T1000 (cell line): ENCODE measurements at places on chromosomes 6 and 20.

DNA sequence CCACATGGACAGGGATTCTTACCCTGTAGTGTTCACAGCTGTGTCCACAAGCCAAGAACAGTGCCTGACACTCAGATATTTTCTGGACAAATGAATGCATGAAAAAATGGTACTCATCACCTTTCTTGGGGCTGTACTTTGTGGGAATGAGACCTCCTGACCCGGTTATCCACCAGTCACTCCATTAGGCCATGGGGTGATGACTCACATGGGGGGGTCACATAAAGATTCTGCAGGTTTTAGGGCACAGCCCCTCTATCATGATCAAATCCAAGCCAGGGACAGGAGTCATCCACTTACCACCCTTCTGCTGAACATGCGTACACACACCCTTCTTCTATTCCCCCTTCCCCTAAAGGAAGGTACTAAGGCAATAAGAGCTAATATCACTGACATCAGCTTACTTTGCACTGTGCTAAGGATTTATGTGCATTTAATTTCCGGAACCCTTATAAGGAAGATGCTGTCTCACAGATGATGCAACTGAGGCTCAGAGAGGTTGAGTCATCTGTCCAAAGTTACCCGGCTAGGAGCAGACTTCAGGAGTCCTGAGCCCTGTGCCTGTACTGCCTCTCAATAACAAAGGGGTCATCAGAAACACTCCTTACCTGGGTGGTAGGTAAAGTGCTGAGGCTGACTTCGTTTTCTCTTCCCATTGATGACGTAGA lies 107.8 kb downstream of the NFATC2 start:
- DNase-seq: peak; percentile 19

DNA sequence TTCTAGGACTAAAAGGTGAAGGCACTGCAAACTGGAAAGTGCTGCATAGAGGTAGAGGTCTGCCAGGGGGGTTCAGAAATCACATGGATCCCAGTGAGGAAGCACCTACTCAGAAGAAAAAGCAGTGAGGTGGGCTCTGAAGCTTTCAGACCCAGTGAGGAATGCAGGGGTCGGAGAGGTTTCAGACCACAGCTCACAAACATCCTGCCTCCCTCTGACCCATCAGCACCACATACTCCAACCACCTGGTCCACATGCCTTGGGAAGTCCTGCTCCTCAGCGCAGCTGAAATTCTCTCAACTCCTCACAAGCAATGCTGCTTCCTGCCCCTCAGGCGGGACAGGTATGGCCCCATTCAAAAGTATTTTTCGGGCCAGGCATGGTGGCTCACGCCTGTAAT lies 20.2 kb downstream of the MRPL14 start:
- no peak for DNase-seq

DNA sequence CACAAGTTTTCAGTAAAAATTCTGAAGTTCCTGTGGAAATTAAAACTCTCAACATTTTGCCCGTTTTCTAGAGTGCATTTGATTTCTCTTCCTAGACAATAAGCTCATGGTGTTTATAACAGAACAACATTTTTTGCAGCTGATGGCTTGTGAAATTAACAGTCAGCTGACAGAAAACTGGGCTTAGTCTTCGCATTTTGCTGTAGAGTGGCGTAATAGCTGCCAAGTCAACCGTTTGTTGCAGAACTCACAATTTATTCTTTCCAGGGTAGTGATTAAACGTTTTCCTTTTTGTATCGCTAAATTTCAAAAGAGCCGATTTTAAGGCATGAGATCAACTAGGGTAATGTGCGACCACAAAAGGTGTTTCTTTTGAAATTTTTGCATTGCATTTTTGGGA lies 1.4 kb downstream of the SPO11 start:
- no peak for DNase-seq

- DNase-seq: no peak
Measured at GRCh38 chr6:24831771-24832716, 33.3 kb upstream of the ARMH2 start.
